Panc1 (cell line): ENCODE measurements at places on chromosomes 5 and 9. TPM values are rescaled to one million over a fixed set of nuclear protein-coding genes. Genes with fewer than 3 reads are reported as not detected.

Gene GAPVD1
- total RNA-seq, result 48.6 TPM

Gene DMRT3
- not detected for total RNA-seq

Gene PTGDS
- 13.7 TPM for total RNA-seq

Gene TXNDC8
- total RNA-seq, result not detected

Gene PCDHB16
- total RNA-seq, result 1.8 TPM

Gene PCA3
- total RNA-seq, result not detected

Gene SYNPO
- total RNA-seq, result 82.8 TPM

Gene SPACA9
- total RNA-seq, result 3.0 TPM

Gene FSD1L
- 5.1 TPM for total RNA-seq

Gene CCNG1
- 117 TPM for total RNA-seq

Gene DIAPH1
- 155 TPM for total RNA-seq

Gene HMHB1
- total RNA-seq, result not detected

Gene CDKN2B-AS1
- not detected for total RNA-seq

Gene DRD1
- total RNA-seq, result 1.0 TPM

Gene SREK1
- 89.7 TPM for total RNA-seq

DNA sequence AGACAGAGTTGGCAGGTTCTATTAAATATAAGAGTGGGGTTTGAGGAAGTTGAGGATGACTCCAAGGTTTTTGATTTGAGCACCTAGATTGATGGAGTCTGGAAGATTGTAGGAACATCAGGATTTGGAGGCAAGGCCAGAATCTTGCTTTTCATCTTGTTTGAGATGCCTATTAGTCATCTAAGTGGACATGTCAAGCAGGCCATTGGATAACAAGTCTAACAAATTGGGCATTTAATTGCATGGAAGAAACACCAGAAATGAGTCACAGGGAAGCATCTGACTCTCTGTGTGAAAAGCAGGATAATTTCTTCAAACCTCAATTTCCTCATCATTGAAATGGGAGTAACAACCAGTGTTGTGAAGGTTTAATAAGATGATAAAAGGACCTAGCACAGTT, 53.3 kb upstream of the ARL15 start:
- no peak for DNase-seq

DNA sequence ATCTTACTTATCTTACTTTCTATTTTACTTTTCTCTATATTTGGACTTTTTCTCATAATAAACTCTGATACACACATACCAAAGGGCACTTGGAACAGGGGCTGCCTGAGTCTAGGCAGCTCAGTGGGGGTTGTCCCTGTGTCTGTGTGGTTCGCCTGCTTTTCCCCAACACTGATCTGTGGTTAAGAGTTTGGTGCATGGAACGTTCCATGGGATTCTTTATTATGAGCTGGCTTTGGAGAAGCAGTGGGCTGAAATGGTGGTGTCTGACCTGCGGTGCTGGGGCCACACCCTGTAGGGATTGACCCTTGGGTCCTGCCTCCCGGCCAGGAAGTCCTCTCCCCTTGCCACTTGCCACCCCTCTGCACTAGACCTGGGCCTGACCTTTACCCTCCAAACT, 47.4 kb downstream of the ANKRD33B start:
- DNase-seq, result no peak

GRCh38 chr9:83059417-83059816, 3.5 kb downstream of the RASEF start:
- no peak for DNase-seq

GRCh38 chr5:68304421-68305052, 89.0 kb downstream of the PIK3R1 start:
- no peak for DNase-seq

DNA sequence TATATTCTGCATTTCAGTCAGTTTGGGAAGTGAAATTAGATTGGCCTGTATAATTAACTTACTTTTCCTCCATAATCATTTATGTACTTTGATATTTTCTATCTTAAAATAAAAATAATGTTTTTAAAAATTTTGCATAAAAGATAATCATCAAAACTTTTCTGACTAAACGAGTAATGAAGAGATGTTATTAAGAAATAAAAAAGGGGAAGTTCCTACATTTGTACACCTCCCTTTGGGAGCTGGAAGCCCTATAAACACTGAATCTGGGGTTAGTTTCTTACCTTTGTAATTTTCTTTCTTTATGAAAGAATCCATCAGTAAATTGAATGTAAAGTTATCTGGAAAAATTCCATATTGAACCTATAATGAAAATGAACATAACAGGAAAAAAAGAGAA, 86.2 kb downstream of the MRPS27 start:
- no peak for DNase-seq

DNA sequence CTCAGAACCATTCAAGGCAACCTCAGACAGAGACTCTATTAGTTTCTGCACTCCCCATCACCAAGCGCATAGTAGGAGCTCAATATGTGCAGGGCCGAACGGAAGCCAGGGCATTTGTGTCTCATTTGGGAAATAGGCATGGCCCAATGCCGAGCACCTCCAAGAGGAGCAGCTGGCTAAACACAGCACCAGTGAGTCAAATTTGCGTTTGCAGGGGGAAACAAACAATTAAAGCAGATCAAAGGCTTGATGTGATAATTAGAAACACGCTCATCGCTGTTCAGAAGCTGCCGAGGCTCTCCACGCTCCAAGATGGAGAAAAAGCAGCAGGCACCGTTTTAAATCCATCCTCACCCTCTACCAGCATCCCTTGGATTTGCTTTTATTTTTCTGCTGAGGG, 225.3 kb downstream of the AGTPBP1 start:
- DNase-seq, result no peak

DNA sequence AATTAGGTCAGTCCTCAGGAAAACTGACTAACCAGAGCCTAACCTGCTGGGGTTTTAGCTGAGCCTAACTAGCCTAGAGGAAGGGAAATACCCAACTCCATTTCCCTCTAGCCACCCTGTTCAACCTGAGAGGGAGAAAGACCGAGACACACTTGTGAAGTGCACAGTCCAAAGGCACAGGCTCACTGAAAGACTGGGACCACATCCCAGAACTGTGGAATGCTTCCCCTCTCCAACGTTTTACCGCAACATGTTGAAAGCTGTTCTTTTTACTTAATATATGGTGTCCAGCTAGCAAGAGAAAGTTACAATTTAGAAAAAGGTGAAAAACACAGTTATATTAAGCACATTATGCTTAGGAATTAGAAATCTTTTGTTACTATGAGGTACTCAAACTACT, 76.8 kb upstream of the SIMC1 start:
- DNase-seq, result no peak

DNA sequence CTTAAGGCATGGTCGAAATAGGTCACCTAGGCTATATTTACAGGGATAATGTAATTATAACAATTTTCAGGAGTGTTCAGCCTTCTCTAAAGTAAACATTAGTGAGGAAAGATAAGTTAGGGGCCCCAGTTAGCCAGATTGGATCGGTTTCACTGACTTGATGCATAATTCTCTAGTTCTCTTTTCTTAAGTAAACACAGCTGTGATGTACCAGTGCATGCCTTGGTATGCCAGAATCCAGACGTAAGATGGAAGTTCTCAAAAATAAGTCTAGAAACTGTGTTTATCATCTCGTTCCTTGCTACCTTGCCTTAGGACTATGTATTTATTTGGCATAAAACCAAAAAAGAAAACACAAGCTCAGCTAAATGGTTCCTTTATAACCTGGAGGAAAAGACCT, 442.2 kb upstream of the CLINT1 start:
- DNase-seq, result no peak

DNA sequence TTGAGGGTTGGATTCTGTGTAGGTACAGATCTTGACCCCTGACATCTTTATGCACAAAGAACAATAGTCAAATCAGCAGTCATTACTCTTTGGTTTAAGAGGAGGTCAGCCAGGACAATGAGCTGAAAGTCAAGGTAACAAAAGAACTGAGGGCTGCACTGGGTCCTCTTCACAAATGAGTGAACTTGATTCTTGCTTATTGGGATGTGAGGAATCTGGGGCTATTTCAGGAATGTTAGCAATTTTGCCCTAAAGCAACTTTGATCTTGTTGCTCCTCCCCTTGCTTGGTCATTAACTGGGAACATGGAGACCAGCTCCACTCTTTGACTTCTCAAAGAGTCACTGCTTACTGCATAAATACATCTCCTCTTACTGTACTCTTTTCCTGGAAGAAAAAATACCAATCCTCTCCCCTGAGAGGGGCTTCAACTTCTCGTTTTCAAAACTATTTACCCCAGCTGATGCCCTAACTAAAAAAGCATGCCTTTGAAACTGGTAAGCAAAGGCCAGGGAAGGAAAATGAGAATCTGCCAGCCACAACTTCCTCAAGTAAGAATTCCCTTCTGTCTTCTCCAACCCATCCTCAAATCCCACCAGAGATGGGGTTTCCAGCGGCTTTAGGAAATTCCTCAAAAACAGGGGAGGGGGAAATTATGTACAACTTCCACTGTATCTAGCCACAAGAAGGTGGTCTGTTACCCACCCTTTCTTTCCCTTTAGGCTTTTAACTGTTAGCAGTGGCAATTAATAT, 368.3 kb downstream of the ENC1 start:
- no peak for DNase-seq

DNA sequence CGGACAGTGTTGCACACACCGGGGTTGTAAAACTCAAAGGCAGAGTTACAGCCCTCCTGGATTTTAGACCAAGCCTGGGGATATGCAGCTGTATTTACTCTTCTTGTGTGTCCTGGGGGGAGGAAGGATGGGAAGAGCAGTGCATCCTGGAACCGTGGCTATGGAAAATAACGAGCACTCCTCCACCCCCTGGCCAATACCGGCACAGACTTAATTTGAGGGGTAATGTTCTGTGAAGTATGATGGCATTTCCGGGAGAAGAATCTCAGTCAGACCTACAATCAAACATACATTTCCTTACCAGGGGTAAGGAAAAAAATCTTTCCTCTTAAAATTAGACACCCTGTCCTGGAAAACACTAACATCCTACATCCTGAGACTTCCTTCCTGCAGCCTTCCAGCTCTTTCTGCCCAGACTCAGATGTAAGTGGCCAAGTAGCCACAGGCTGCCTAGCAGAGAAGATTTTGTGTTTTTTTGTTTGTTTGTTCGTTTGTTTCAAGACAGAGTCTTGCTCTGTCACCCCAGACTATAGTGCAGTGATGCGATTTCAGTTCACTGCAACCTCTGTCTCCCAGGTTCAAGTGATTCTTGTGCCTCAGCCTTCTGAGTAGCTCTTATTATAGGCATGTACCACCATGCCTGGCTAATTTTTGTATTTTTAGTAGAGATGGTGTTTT, 11.0 kb upstream of the ERMP1 start:
- no peak for DNase-seq

DNA sequence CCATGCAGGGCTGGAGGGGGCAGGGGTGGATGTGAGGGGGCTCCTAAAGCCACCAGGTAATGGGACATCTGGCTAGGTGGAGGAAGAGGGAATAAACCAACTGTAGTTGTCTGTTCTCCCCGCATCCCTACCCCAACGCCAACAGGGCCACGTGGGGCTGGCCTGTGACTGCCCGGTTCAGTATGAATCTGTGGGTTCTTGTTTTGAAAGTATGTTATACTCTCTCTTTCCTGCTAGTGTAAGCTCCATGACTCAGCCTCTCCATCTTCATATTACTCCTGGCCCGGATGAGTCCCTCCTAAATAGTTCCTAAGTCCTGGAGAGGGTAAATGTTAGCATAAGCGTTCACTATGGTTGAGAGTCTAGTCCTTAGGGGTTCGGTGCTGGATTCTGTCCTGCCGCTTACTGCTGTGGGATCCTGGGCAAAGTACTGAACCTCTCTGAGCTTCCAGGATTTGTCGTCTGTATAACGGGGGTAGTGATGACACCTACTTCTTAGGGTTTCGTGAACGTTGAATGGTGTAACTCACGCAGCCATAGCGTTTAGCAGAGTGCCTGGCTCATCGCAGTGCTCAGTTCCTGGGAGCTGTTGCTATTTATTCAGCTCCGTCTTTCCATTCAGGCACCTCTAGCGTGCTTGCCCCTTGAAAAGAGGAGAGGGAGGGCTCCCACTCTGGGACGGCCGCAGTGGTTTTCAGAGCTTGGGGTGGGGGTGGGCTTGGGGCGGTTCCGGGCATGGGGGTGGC, 28.8 kb downstream of the LHX2 start:
- DNase-seq, result no peak

GRCh38 chr9:91148306-91148705, 213.4 kb downstream of the AUH start:
- DNase-seq, result no peak

DNA sequence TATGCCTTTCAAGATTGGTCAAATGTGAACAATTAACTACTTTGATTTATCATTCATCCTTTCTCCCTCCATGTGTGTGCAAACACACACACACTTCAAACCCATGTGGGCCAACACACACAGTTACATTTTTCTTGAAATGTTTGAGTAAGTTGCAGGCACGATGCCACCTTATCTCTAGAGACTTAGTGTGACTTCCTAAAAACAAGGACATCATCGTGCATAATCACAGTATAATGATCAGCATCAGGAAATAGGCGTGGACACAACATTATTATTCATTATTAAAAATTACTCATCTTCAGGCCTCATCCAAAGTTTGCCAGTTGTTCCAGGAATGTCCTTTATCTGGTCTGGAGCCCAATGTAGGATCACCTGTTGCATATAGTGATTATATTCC, 209.5 kb downstream of the GNA14 start:
- DNase-seq, result no peak

GRCh38 chr9:113999256-114000062, 78.6 kb downstream of the AMBP start:
- DNase-seq, result no peak
